Osteocyte (in vitro differentiated cells): ENCODE measurements at places on chromosomes 5 and 9.

GRCh38 chr9:92294297-92294676 lies 790 bp upstream of the IARS1 start:
- H3K27me3 ChIP-seq = no peaks in the 10 kb centered on the region
- peaks cover 43% of the 10 kb centered on the region for H3K4me1 ChIP-seq
- H3K36me3 ChIP-seq = peaks cover 33% of the 10 kb centered on the region
- H3K27ac ChIP-seq = peak overlapping the region; percentile 99
- H3K4me3 ChIP-seq = peak overlapping the region; percentile 98
- no peak for DNase-seq

DNA sequence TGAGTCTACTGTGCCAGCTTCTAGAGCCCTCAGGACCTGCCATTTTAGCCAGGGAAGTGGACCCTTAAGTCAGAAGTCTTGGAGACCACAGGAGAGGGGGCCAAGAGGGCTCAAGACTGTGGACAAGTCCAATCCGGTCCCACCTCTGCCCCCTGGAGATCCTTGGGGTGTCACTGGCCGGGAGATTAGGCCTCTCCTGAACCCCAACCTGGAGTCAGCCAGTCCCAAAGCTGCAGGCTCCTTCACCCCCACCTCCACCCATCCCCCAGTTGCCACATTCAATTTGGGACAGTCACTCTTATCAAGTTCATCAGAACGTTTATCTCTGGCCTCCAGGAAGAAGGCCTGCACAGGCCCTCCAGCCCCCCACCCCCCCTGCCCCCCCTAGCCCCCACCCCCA lies 290 bp downstream of the SLC23A1 start:
- no peaks in the 10 kb centered on the region for H3K27me3 ChIP-seq
- H3K4me1 ChIP-seq = peaks cover 8% of the 10 kb centered on the region
- no peak overlapping the region for H3K27ac ChIP-seq
- H3K4me3 ChIP-seq = no peak overlapping the region

DNA sequence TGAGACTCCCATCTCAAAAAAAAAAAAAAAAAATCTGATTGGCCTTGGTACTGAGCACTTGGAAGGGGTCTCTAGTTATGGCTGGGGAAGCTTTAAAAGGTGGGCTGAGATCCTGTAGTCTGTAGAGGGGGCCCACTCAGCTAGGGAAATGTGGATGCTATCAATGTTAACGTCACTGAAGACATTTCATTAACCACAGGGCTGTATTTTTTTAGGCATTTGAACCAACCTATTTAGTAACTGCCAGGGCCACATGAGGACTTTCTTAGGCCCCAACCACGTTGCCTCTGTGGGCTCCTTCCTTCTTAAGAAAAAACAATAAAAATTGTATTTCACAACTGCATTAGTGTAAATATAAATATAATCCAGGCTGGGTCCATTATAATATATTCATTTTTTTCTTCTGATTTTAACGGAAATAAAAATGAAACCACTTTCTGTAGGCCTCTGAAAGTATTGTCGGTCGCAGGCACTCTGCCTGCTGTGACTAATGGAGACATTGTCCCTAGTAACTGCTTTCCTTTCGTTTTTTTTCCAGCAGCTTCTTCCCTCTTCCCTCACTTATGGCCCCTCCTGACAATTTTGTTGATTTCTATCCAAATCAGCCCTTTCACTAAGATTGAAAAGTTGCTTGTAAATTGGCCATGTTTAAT lies 71.6 kb downstream of the GCNT1 start:
- peak overlapping the region; percentile 65 for H3K27ac ChIP-seq
- no peak overlapping the region for H3K4me3 ChIP-seq
- H3K27me3 ChIP-seq = no peaks in the 10 kb centered on the region
- H3K36me3 ChIP-seq = no peaks in the 10 kb centered on the region
- no peak for DNase-seq
- peaks cover 37% of the 10 kb centered on the region for H3K4me1 ChIP-seq

DNA sequence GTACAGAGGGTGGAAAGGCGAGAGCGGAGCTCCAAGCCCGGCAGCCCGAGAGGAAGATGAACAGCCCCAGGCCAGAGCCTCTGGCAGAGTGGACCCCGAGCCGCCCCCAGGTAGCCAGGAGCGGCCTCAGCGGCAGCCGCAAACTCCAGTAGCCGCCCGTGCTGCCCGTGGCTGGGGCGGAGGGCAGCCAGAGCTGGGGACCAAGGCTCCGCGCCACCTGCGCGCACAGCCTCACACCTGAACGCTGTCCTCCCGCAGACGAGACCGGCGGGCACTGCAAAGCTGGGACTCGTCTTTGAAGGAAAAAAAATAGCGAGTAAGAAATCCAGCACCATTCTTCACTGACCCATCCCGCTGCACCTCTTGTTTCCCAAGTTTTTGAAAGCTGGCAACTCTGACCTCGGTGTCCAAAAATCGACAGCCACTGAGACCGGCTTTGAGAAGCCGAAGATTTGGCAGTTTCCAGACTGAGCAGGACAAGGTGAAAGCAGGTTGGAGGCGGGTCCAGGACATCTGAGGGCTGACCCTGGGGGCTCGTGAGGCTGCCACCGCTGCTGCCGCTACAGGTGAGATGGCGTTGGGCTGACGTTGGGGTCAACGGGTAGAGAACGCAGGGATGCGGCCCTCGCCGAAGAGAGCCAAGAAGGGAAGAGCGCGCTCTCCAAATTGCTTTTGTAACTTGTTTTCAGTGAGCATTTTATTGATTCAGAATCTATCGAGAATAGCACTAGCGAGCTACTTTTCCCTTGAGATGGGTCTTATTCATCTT lies at the start of gene PTGER4:
PTGER4 (plus strand) TSS at position 3 of the 769 bp plus-strand sequence. CDS start 1,079 bp downstream, outside the sequence.
- peaks cover 42% of the 10 kb centered on the region for H3K4me1 ChIP-seq
- H3K36me3 ChIP-seq = peaks cover 41% of the 10 kb centered on the region
- no peak for DNase-seq
- H3K27ac ChIP-seq = peak within 1 kb of the TSS; percentile 95

GRCh38 chr5:144177548-144177947 lies 6.9 kb downstream of the KCTD16 start:
- no peaks in the 10 kb centered on the region for H3K36me3 ChIP-seq
- no peak overlapping the region for H3K27ac ChIP-seq
- peaks cover 10% of the 10 kb centered on the region for H3K27me3 ChIP-seq
- DNase-seq = no peak

DNA sequence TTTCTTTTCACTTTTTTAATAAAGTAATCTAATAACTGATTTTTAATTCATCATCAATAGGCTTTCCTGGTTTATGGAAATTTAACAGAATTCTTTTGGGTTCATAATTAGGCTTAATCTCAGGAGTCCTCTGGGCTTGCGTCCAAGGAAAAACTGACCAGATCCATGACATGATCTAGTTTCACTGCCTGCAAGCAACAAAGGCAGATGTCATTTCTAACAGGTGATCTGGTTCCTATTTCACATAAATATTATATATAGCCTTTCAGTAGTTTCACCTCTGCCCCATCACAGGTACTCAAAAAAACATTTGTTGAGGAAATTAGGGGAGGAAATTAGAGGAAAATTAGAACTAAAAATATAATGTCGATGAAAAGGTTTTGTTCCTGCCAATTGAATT lies 126.4 kb downstream of the FBXL17 start:
- no peaks in the 10 kb centered on the region for H3K36me3 ChIP-seq
- DNase-seq = no peak
- H3K27me3 ChIP-seq = no peaks in the 10 kb centered on the region

DNA sequence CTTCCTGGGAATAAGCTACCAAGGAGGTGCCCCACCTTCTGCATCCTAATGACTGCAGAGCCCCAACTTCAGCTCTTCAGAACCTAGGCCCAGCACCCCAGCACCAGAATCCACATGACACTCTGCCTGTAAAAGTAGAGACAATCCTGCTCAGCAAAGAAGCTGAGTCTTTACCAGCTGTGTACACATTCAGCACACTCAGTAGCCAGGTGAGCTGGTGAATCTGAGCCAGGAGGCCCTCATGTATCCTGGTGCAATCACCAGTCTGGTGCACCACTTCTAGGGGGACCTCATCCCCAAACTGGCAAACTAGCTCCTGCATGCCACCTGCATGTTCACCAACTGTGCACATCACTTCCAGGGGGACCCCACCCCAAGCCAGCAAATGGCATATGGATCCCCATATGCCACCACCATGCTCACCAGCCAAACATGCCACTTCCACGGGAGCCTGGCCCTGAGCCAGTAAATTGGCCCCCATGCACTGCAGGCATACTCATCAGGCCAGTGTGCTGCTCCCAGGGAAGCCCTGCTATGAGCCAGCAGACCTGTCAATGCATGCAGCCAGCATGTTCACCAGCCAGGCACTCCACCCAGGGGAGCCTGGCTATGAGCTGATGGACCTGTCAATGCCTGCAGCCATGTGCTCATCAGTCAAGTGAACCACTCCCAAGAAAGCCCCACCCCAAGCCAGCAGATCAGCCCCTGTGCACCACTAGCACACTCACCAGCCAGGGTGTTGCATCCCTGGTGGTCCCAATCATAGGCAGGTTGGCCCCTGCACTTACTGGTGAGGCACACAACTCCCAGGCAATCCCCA lies 15.6 kb upstream of the BTNL9 start:
- H3K4me3 ChIP-seq = no peak overlapping the region
- H3K27ac ChIP-seq = no peak overlapping the region
- DNase-seq = peak; percentile 72

- no peak overlapping the region for H3K27ac ChIP-seq
- H3K36me3 ChIP-seq = no peaks in the 10 kb centered on the region
- DNase-seq = no peak
- H3K4me3 ChIP-seq = no peak overlapping the region
- H3K4me1 ChIP-seq = no peaks in the 10 kb centered on the region
Measured at GRCh38 chr5:120122703-120123102, 341.4 kb upstream of the PRR16 start.

DNA sequence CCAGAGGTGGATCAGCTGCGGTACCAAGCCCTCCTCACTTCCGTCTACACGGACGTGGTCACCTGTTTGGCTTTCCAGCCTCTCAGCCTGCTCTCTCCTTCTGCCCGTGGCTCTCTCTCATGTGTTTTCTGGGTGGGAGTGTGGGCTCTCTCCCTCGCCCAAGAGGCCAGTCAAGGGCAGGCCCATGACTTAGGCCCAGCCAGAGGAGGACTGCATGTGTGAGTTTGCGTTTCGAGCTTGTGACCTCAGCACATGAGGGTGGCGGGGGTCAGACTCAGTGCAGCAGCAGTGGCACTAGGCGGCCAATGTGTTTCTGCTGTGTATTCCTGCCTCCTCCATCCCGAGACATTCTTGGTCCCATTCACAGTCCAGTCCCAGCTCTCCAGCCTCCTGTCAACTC lies 82.5 kb upstream of the SMIM23 start:
- H3K4me3 ChIP-seq = no peak overlapping the region
- H3K4me1 ChIP-seq = peaks cover 5% of the 10 kb centered on the region
- H3K36me3 ChIP-seq = no peaks in the 10 kb centered on the region
- peak; percentile 78 for DNase-seq
- H3K27ac ChIP-seq = no peak overlapping the region

DNA sequence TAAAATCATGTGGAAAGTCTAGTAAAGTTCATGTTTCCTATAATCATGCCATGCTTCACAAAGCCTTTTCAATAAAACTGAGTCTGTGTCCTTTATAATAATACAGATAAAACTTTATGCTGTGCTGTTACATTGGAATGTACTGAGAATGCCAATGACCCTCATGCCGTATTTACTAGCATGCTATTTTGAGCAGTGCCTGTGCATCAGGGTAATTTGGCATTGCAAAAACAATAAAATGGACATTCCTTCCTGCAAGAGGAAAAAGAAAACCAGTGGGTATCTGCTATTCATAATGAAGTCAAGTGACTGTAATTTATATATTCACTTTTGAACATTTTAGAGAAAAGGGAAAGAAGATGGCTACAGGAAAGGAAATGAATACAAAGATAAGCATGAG lies 159.0 kb downstream of the PBX3 start:
- H3K4me1 ChIP-seq = peaks cover 36% of the 10 kb centered on the region
- no peaks in the 10 kb centered on the region for H3K27me3 ChIP-seq
- no peak for DNase-seq

DNA sequence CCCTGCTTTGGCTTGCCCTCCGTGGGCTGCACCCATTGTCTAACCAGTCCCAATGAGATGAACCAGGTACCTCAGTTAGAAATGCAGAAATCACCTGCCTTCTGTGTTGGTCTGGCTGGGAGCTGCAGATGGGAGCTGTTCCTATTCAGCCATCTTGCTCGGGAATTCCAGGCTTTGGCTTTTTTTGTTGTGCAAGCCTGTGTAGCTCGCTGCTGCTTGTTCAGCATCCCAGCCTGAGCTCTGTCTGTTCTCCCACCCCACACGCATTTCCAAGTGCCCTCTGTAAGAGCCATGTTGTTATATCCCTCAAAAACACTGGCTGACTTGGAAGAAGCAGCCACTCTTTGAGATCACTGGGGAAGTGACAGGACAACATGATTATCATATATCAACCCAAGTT lies 101.6 kb upstream of the DPYSL3 start:
- peaks cover 4% of the 10 kb centered on the region for H3K4me1 ChIP-seq
- H3K27me3 ChIP-seq = peaks cover 2% of the 10 kb centered on the region
- no peaks in the 10 kb centered on the region for H3K36me3 ChIP-seq
- H3K4me3 ChIP-seq = no peak overlapping the region
- H3K27ac ChIP-seq = no peak overlapping the region
- no peak for DNase-seq

- no peaks in the 10 kb centered on the region for H3K27me3 ChIP-seq
- H3K36me3 ChIP-seq = peaks cover 2% of the 10 kb centered on the region
- H3K4me3 ChIP-seq = no peak overlapping the region
- H3K27ac ChIP-seq = no peak overlapping the region
- DNase-seq = no peak
Measured at GRCh38 chr9:133089271-133089671, 27.5 kb downstream of the CEL start.

DNA sequence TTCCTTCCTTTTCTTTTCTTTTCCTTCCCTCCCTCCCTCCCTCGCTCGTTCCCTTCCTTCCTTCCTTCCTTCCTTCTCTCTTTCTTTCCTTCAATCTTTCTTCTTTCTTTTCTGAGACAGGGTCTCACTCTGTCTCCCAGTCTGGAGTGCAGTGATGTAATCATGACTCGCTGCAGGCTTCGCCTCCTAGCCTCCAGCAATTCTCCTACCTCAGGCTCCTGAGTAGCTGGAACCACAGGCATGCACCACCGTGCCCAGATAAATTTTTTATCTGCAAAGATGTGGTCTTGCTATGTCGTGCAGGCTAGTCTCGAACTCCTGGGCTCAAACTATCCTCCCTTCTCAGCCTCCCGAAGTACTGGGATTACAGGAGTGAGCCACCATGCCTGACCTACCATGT lies 81.4 kb downstream of the SPATA31C2 start:
- no peak overlapping the region for H3K4me3 ChIP-seq
- no peak for DNase-seq
- H3K4me1 ChIP-seq = no peaks in the 10 kb centered on the region
- H3K27me3 ChIP-seq = no peaks in the 10 kb centered on the region
- no peak overlapping the region for H3K27ac ChIP-seq
- no peaks in the 10 kb centered on the region for H3K36me3 ChIP-seq
